ENCODE measurements at places on chromosomes 13 and 19. TPM values are rescaled to one million over a fixed set of nuclear protein-coding genes. Genes with fewer than 3 reads are reported as not detected.

- DNase-seq, result peak; percentile 4
Measured at GRCh38 chr13:25110956-25111584, 15.1 kb downstream of the PABPC3 start.

- DNase-seq, result no peak
Measured at GRCh38 chr19:50795664-50796073, 5.5 kb downstream of the ACP4 start.

DNA sequence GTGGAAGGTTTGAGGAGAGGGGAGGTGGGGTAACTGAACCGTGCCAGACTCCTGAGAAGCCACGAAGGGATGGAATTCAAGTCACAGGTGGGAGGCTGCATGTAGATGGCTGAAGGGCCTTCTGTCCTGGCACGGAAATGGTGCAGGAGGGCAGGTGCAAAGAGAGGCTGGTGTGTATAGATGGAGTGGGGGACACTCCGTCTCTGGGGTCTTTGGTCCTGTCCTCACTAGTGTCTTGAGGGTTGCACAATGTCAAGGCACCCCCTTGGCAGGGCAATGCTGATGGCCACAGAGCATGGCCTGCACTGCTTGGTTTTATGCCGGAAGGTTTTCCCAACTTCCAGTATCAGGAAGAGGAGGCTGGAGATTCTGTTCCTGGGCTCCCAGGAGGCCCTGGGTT, 82.7 kb upstream of the SIAH3 start:
- no peak for DNase-seq

GRCh38 chr19:14536926-14537692, 7.7 kb downstream of the TECR start:
- no peak for DNase-seq

DNA sequence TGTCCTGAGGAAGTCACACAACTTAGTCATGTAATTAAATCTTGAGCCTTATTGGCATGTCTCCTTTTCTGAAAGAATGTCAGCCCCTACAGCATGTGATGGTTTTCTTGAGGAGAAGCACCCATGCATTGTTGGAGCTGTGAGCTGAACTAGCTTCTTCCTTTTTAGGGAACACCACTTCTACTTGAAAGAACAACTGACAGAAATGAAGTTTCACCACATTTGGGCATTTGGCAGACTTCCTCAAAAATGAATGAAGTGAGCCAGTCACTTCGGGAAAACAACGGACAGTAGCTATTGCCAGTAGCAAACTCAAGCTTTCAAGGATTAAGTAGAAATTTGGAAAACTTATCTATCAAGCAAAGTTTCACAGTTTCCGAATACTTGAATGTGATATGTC, 1351.3 kb downstream of the EFNB2 start:
- no peak for DNase-seq

DNA sequence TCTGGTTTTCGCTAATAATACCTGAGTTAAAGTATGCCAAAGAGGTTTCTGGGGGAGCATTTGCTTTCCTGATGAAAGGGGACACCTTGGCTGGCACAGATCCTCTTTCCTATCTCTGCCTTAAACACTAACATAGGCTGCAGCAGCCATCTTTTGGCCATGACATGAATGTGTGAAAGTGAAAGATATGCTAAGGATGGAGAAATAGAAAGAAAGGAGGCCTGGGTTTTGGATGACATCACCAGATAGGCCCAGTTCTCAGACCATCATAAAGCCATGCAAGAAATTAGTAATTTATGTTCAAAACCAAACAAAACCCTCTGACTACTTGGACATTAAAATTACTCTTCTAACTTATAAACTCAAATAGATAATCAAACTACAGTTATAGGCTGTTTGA, 279.7 kb downstream of the COG6 start:
- DNase-seq, result no peak

GRCh38 chr13:78147905-78148304, 229.3 kb upstream of the EDNRB start:
- peak; percentile 68 for DNase-seq

GRCh38 chr19:10568062-10568825, 535 bp downstream of the CDKN2D start:
- no peak for DNase-seq

DNA sequence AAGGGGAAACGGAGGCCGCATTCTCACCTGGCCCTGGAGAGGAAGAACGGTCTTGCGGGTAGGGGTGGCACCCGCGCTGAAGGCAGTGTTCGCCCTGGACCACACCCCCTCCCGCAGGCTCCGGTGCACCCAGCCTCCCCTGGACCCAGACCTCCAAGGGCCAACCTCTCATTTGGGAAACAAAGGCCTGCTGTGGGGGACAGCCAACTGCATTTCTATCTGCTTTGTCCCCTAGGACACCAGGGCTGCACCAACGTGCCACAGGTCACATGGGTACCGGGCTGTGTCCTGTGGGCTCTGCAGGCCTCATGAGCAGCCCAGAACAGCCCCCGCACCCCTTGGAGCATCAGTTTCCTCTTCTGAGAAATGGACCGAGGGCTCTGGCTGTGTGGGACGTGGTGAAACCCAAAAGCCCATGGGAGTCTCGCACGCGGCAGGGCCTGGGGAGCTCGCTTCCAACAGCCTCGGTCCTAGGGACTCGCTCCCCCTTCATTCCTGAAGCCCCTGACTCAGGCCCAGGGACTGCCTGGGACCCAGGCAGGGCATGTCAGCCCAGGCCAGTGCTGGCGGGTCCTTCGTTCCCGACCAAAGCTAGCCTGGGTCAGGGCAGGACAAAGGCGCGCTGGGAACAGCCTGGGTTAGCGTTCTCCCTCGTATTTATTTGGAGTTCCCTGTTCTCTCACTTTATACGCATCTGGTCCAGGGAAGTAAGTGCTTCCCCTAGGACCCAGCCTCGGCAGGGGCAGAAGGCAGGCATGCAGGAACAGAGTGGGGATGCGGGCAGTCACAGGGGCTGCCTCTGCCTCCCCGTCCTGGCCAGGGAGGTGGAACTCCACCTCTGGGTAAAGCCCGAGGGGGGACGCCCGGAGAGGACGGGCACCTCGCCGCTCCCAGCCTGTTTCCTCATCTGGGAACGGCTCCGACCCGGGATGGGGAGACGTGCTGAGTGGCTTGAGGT, 4.6 kb downstream of the TCF3 start:
- no peak for DNase-seq

DNA sequence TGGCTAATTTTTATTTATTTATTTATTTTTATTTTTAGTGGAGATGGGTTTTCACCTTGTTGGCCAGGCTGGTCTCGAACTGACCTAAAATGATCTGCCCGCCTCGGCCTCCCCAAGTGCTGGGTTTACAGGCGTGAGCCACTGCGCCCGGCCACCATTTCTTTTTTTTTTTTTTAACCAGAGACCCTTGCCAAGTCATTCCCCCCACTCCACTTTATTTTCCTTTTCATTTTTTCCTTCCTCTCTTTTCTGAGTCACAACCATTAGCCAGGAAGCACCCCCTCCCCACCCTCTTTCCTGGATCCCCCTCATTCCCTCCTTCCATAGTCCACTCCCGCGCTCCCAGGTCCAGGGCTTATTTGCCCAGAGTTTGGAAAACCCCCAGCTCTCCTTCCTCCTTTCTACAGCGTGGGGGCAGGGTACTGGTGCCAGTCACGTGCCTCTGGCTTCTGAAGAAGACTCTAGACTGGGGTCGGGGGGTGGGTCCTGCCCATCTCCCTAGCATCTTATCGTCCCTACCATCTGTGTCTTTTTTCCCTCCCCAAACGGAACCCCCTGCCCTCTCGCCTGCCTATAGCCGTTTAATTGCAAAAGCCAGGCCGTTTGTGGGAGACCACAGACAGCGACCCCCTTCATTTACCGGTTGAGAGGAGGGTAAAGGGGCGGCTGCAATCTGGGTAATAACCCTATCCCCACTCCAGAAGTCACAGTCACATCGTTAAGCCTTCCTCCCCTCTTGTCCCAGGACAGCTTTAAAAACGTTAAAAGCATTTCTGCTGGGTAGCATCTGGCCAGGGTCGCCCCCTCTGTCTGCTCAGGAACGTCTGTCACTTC, 1.1 kb upstream of the CALR start:
- no peak for DNase-seq

DNA sequence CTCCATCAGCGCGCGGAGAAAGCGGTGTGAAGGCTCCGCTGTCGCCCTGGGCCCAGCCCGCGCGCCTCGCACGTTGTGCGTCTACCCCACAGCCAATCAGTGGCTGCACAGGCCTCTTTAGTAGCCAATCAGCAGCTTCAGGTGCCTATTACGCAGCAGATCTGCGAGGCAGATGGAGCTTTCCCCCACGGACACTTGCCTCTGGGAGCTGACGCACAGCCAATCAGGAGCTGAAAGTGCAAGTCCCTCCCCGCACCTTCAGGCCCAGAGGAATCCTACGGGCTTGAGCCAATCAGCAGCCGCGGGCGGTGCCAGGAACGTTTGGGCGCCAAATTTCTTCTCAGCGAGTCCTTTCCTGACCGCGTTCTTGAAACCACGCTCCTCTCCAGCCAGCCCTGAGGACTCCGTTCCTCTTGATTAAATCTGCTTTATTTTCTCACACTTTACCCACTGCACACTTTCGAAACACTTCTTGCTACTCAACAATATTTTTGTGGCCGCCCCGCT, 39.9 kb downstream of the SIGLEC7 start:
- no peak for DNase-seq

DNA sequence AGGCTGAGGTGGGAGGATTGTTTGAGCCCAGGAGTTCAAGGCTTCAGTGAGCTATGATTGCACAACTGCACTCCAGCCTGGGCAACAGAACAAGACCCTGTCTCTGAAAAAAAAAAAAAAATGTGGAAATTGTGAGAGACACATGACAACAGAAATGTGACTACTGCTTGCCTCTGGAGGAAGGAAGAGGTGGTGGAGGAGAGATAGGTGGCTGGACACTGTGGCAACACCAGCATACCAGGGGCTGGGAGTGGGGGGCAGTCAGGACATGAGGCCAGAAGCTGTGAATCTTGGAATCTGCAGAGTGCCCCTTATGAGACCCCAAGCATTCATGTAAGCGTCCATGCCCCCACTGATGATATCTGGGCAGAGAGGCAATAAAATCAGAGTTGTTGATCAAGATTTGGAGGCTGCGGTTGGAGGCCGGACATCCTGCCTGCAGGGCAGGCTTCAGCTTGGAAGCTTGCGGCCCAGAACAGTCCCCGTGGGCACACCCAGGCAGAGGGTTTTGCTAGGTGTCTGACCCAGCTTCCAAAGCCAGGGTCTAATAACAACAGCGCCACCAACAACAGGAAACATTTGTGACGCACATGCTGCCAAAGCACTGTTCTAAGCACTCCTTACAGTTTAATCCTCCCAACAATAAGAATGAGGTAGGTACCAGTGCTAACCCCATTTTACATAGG, 16.9 kb downstream of the FAM187B start:
- no peak for DNase-seq

DNA sequence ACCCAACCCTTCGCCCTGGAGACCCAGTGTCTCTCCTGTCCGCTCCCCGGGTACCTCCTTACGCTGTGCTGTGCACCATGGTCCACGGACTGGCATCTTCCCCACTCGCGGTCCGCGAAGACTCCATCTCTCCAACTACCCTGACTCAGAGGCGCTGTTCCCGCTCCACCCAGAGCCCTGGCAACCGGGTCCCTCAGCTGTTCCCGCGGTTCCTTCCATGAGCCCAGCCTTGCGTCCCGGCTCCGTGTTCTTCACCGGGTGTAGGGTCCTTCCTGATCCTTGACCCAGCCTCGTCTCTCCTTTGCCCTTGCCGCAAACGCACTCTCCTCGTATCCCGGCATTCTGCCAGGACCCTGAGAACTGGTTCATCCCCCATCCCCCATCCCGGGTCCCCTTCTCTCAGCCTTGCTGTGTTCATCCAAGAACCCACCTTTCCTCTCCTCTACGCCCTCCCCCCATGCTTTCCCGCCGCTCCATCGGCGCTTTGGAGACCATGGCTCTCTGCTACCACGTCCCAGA, 664 bp downstream of the ICAM5 start:
- DNase-seq, result no peak

- no peak for DNase-seq
Measured at GRCh38 chr19:28199323-28199722, 1013.6 kb downstream of the UQCRFS1 start.

GRCh38 chr13:58999851-59000250, 1163.9 kb downstream of the DIAPH3 start:
- DNase-seq, result no peak

GRCh38 chr13:36872621-36873020, 47.4 kb downstream of the SMAD9 start:
- DNase-seq, result no peak

GRCh38 chr19:2084993-2085720, 11.0 kb downstream of the MOB3A start:
- DNase-seq, result no peak

GRCh38 chr19:50649433-50650391, at the start of gene C19orf81:
C19orf81 (plus strand) TSS chr19:50649445; CDS start chr19:50649445, 0 bp downstream.
- DNase-seq, result no peak

DNA sequence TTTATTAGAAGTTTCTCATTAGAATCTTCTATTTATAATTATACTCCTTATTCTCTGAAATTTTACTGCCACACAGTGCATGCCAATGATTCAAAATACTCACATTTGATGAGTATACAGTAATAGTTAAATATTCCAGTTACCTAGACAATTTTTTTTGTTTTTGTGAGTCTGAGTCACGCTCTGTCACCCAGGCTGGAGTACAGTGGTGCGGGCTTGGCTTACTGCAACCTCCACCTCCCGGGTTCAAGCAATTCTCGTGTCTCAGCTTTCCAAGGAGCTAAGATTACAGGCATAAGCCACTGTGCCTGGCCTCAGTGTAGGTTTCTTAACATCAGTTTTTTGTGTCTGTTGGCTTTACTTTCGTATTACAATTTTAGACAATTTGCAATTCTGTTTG, 87.1 kb downstream of the ZNF486 start:
- no peak for DNase-seq

GRCh38 chr19:41456342-41456918, 13.5 kb downstream of the ERICH4 start:
- DNase-seq, result no peak

- DNase-seq, result no peak
Measured at GRCh38 chr13:20271441-20271840, 39.3 kb upstream of the GJB6 start.

- DNase-seq, result no peak
Measured at GRCh38 chr19:11111771-11112144, 22.5 kb downstream of the LDLR start.

- no peak for DNase-seq
Measured at GRCh38 chr19:51687791-51688670, 5.1 kb upstream of the SPACA6 start.

DNA sequence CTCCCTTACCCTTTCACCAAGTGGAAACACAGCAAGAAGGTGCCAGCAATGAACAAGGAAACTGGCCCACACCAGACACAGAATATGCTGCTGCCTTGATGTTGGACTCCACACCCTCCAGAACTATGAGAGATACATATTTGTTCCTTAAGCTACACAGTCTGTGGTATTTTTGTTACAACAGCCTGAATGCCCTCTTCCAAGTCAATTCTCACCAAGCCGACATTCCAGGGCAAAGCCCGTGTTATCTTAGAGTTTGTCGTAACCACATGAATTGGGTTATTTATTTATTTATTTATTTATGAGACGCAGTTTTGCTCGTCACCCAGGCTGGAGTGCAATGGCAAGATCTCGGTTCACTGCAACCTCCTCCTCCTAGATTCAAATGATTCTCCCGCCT, 14.9 kb downstream of the FGF21 start:
- no peak for DNase-seq

Gene KLF1
- 0.51 TPM for total RNA-seq

Gene DMWD
- 38.8 TPM for total RNA-seq

Gene KIR2DL1
- not detected for total RNA-seq

Gene SMG9
- 29.9 TPM for total RNA-seq

Gene SIGLEC5
- not detected for total RNA-seq

Gene COX7A1
- not detected for total RNA-seq

Gene NLRP9
- total RNA-seq, result not detected

Gene IL4I1
- 9.5 TPM for total RNA-seq

Gene BCAM
- 7.7 TPM for total RNA-seq

Gene KL
- 1.4 TPM for total RNA-seq

Gene NDUFS7
- total RNA-seq, result 138 TPM

Gene ZNF763
- total RNA-seq, result 1.7 TPM

Gene SIGLEC6
- not detected for total RNA-seq
